ENCODE measurements at places on chromosomes 12 and 14. TPM values are rescaled to one million over a fixed set of nuclear protein-coding genes. Genes with fewer than 3 reads are reported as not detected.

DNA sequence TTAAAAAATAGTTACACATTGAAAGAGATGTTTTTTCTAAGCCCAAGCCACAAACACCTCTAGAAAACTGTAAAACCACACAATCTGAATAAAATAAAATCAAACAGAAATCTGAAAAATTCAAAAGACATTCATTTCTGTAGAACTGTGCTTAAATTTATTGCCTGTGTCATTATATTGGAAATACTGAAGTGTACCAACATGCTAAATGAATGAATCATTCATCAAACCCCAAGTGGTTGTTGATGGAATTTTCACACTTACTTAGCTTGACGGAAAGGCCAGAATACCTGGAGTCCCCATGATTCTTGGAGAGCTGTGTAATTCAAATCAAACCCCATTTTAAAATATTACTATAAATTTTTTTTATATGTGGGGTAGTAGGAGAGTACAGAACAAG, 2.7 kb downstream of the KITLG start:
- H3K4me1 ChIP-seq, result peaks cover 66% of the 10 kb centered on the region
- H3K36me3 ChIP-seq, result no peaks in the 10 kb centered on the region
- peak; percentile 37 for DNase-seq
- H3K27me3 ChIP-seq, result peaks cover 7% of the 10 kb centered on the region

- peaks cover 17% of the 10 kb centered on the region for H3K4me1 ChIP-seq
- H3K4me3 ChIP-seq, result no peak overlapping the region
- H3K27me3 ChIP-seq, result peaks cover 2% of the 10 kb centered on the region
Measured at GRCh38 chr12:3207175-3207574, 130.0 kb downstream of the TSPAN9 start.

DNA sequence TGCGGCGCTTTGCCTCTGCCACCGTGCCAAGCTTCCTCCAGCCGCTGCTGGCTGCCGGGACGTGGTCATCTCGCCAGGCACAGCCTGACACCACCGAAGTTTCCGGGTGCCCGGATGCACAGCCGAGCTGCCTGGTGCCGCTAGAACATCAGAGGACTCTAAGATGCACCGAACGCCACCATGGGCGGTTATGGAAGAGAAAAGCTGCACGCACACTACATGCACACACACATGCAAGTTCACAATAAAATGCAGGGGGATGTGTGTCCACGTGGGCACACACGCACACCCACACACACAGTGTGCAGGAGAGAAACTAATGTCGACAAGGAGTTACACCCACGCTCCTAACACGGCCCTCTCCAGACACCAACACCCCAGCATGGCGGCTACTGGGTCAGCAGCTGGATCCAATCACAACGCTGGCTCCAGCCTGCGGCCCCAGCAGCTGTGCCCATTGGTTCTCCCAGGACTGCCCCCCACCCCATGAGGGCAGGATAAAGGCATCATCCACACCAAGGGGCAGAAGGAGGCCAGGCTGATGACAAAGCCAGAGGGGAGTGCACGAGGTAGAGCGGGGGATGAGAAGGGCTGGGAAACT, 82.7 kb downstream of the BCL11B start:
- DNase-seq, result no peak
- no peaks in the 10 kb centered on the region for H3K36me3 ChIP-seq
- H3K27me3 ChIP-seq, result peaks cover 12% of the 10 kb centered on the region
- no peak overlapping the region for H3K27ac ChIP-seq
- peaks cover 13% of the 10 kb centered on the region for H3K4me1 ChIP-seq

DNA sequence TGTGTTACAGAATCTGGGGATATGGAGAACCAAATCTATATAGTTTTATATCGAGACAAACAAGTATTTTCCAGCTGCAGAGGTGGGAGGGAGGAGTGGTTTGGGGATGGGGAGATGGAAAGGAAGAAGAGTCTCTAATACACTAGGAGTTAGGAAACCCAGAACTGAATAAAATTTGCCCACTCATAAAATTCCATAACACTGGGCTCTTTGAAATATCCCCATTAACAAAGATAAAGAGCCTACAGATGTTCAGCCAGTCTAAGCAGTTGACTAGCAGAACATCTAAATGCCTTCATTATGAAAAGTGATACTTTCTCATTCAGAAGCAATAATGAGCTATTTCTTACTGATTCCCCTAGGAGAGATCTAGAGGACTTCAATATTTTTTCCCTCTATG, 151.7 kb upstream of the GZMB start:
- H3K4me3 ChIP-seq, result no peak overlapping the region
- H3K27ac ChIP-seq, result no peak overlapping the region
- H3K4me1 ChIP-seq, result no peaks in the 10 kb centered on the region
- no peak for DNase-seq
- H3K36me3 ChIP-seq, result no peaks in the 10 kb centered on the region
- H3K27me3 ChIP-seq, result peaks cover 4% of the 10 kb centered on the region

GRCh38 chr14:75088566-75089373, 19.3 kb downstream of the ZC2HC1C start:
- no peak overlapping the region for H3K27ac ChIP-seq
- no peaks in the 10 kb centered on the region for H3K27me3 ChIP-seq
- H3K4me3 ChIP-seq, result no peak overlapping the region
- DNase-seq, result peak; percentile 52
- H3K4me1 ChIP-seq, result peaks cover 18% of the 10 kb centered on the region
- H3K36me3 ChIP-seq, result peaks cover 11% of the 10 kb centered on the region

DNA sequence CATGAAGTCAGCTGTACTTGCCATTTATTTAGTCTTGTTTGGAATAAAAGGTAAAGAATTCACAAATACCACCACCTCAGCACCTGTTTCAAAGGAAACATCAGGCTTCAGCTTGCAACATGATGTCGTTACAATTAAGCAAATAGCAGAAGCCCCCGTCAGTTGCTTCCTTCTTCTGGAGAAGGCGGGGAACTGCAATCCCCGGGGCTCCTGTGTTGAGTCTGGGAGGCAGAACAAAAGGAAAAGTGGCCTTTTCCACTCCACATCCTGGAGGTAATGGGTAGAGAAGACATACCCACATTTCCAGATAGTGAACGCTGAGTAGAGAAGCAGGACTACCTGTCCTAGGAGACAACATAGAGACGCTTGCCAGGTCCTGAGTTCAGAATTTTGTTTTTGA, 92.8 kb downstream of the DNAH10 start:
- H3K27ac ChIP-seq, result no peak overlapping the region
- no peaks in the 10 kb centered on the region for H3K36me3 ChIP-seq
- DNase-seq, result no peak
- peaks cover 46% of the 10 kb centered on the region for H3K27me3 ChIP-seq
- H3K4me1 ChIP-seq, result peaks cover 7% of the 10 kb centered on the region

DNA sequence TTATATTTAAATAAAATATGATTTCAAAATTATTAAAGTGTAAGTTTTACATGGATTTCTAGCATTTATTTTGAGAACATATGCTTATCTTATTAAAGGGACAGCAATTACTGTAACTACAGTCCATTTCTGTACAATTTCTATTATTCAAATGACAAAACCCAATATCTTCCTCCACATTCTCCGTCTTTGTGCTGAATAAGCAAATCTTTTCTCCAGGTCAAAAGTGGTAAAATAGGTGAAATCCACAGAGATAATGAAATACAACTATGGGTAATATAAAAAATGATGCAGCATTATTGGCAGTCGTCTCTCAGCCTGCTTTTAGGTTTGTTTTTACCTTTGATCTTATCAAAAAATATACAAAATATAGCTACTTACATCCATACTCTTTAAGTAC, 79.4 kb upstream of the OTX2 start:
- H3K27me3 ChIP-seq, result no peaks in the 10 kb centered on the region
- no peak for DNase-seq
- H3K36me3 ChIP-seq, result peaks cover 5% of the 10 kb centered on the region
- H3K4me3 ChIP-seq, result no peak overlapping the region
- no peak overlapping the region for H3K27ac ChIP-seq

GRCh38 chr14:100440758-100441203, 117.6 kb downstream of the SLC25A47 start:
- DNase-seq, result no peak
- no peak overlapping the region for H3K4me3 ChIP-seq
- H3K4me1 ChIP-seq, result peaks cover 80% of the 10 kb centered on the region
- no peaks in the 10 kb centered on the region for H3K36me3 ChIP-seq

GRCh38 chr12:128914908-128915563, 61.8 kb downstream of the GLT1D1 start:
- H3K4me3 ChIP-seq, result no peak overlapping the region
- no peak for DNase-seq
- H3K4me1 ChIP-seq, result no peaks in the 10 kb centered on the region
- H3K27ac ChIP-seq, result no peak overlapping the region
- no peaks in the 10 kb centered on the region for H3K36me3 ChIP-seq

DNA sequence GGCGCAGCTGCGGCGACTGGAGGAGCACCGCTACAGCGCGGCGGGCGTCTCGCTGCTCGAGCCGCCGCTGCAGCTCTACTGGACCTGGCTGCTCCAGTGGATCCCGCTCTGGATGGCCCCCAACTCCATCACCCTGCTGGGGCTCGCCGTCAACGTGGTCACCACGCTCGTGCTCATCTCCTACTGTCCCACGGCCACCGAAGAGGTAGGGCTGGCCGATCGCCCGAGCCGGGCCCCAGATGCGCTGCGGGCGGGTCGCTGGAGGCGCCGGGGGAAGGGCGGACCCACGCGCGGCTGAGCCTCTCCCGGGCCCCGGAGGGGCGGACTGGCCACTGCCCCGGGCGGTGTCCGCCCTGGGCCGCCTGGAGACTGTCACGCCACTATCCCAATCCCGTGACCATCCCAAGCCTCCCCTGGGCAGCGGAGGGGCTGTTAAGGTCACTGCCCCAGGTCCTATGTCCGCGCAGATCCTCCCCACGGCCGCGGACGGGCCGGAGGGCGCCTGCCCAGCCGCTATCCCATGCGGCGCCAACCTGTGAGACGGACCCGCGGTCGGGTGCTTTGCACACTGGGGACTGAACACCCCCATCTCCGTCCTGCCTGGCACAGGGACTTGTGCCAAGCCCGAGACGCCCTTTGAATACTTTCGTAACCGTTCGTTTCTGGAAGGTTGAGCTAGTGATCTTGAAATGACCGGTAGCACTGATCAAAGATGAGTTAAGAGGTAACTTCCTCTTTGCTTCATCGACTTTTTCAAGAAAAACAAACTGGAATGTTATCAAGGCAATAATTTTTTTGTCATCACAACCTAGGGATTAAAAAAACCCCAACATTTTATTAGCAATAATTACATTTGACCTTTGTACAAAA, 725 bp downstream of the CHPT1 start:
- no peak for DNase-seq
- H3K4me1 ChIP-seq, result peaks cover 55% of the 10 kb centered on the region
- H3K4me3 ChIP-seq, result peak overlapping the region; percentile 94
- peak overlapping the region; percentile 85 for H3K27ac ChIP-seq
- H3K27me3 ChIP-seq, result no peaks in the 10 kb centered on the region

DNA sequence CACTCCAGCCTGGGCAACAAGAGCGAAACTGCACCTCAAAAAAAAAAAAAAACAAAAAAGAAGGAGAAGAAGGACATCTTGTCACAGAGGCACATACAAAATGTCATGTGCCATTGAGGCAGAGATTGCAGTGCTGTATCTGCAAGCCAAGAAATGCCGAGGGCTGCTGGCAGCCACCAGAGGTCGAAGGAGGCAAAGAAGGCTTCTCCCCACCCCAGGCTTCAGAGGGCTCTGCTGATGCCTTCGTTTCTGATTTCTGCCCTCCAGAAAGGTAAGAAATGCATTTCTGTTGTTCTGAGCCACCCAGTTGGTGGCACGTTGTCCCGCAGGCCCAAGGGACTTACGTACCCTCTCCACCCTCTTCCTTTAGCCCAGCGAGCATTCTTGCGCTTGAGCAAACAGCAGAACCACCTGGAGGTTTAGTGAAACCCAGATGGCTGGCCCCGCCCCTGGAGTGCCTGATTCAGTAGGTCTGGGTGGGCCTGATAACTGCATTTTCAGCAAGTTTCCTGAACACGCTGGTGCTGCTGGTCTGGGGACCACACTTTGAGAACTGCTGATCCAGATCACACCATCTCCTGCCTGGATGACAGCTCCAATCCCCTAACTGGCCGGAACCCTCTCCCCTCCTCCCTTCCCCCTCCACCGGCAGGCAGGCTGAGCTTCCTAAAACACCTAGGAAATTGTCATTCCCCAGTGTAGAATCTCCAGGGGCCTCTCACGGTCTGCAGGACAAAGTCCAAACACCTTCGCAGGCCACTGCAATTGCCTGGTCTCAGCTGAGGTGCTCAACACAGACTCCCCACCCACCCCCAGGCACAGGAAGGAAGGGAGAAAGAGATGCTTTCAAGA, 21.1 kb upstream of the SCARB1 start:
- no peak overlapping the region for H3K27ac ChIP-seq
- H3K4me1 ChIP-seq, result peaks cover 6% of the 10 kb centered on the region
- H3K27me3 ChIP-seq, result peaks cover 2% of the 10 kb centered on the region
- no peaks in the 10 kb centered on the region for H3K36me3 ChIP-seq
- DNase-seq, result no peak

DNA sequence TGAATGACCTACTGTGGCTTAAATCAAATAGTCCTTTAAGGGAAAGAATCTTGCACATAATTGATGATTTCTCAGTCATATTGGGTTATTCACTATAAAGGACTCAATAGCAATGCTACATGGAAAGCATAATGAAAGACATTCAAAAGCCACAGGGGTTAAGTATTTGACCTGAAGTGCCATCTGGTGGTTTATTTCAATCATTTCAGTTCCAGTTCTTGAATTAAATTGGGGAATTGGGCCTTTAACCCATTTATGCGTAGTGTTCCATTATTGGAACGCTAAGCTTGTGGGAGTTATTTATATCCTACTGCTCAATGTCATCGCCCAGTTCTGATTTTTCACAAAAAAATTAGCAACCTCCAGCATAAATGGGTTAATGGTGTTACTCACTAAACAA, 41.3 kb upstream of the C12orf71 start:
- no peaks in the 10 kb centered on the region for H3K36me3 ChIP-seq
- H3K4me3 ChIP-seq, result no peak overlapping the region
- H3K27ac ChIP-seq, result no peak overlapping the region
- no peaks in the 10 kb centered on the region for H3K27me3 ChIP-seq
- H3K4me1 ChIP-seq, result no peaks in the 10 kb centered on the region
- DNase-seq, result no peak

DNA sequence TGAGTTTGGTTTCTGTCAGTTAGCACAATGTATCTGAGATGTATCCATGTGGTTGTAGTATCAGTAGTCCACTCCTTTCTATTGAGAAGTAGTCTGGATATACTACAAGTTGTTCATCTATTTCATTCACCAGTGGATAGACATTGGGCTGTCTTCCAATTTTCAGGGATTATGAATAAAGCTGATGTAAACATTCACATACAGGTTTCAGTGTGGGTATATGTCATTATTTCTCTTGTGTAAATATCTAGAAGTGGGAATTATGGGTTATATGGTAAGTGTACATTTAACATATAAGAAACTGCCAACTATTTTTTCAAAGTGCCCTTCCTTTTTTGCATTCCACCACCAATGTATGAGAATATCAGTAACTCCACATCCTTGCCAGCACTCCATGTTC, 35.9 kb downstream of the PHLDA1 start:
- H3K36me3 ChIP-seq, result no peaks in the 10 kb centered on the region
- DNase-seq, result no peak
- H3K4me1 ChIP-seq, result peaks cover 69% of the 10 kb centered on the region
- no peak overlapping the region for H3K4me3 ChIP-seq
- H3K27me3 ChIP-seq, result no peaks in the 10 kb centered on the region
- no peak overlapping the region for H3K27ac ChIP-seq

The POTEM gene
- total RNA-seq, result not detected

The LTBP2 gene
- total RNA-seq, result 122 TPM

The LRP1-AS gene
- not detected for total RNA-seq

The LRRIQ1 gene
- total RNA-seq, result not detected

The FOXN3 gene
- 39.1 TPM for total RNA-seq
